Stimulated activated CD4-positive, alpha-beta T cell treated with anti-CD3 and anti-CD28 coated beads, TNF-alpha, amount 100 ng/mL, for 1 hour (primary cell): ENCODE measurements at places on chromosomes 6 and 20.

GRCh38 chr6:113631666-113632065 lies 225.5 kb upstream of the MARCKS start:
- no peak for DNase-seq

- no peak for DNase-seq
These were observed 135.6 kb downstream of the EYA4 start for GRCh38 chr6:133376743-133377142.

GRCh38 chr20:44404204-44405181 lies 49.0 kb downstream of the HNF4A start:
- DNase-seq = no peak

DNA sequence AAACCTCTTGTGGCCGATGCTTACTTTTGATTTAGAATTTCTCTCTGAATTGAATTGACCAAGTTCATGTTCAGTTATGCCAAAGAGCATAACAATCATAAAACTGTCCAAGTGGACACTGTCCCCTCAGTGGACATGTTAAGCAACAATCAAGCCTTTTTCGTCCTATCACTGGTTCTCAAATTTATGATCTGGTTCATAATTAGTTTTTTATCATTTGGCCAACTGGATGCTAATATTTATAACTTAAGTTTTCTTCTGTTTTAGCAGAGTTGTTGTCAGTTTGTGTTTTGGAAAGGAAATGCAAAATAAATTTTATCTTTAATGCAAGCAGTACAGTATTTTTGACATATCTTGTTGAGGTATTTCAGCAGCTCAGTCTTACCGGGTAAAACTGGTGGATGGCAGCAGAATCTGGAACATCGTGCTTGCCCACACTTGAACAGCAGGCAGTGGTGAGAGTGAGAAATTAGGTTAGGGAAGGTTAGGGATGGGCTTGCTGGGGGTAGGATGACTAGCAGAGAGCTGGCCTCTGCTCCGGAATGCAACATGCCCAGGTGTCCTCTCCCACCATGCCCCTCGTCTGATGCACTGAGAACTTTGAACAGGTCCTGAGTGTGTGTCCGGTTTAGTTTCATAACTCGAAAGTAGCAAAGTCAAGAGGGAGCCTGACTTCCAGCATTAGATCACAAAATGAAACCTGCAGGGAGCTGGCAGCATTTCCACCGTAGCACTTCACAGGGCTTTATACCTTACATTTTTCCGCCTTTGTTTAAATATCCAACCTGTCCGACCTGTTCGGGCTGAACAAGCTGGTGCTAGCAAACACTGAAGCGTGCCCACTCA lies 93.1 kb downstream of the RREB1 start:
- no peak for DNase-seq
